ENCODE measurements at places on chromosomes 16 and 17.

DNA sequence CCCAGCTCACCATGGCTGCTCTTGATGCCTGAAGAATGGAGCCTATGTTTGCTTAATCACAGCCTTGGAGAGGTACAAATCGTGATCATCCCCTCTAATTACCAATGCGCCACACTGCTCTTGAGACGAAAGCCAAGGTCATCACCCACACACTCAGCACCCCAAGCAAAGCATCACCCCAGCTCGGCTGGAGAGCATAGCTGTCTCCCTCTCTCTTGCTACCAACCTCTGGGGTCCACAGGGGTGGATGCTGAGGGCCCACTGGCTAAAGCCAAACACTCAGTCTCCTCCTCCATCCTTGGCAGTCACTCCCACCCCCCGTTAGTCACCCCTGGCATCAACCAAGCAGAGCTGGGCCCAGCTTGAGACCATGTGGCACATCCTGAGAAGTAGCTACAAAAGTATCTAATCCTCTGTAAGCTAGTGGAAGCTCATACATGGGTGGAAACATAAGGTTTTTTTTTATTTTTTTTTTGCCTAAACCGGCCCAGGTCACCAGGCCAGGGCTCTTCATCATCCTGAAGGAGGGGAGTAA is 44.8 kb downstream of the PIMREG start:
- ATAC-seq: no peak

- no peak for ATAC-seq
These were observed 6.4 kb upstream of the ODF4 start for GRCh38 chr17:8333281-8333680.

- ATAC-seq: no peak
These were observed 39.0 kb downstream of the SLC6A4 start for GRCh38 chr17:30196504-30196903.

DNA sequence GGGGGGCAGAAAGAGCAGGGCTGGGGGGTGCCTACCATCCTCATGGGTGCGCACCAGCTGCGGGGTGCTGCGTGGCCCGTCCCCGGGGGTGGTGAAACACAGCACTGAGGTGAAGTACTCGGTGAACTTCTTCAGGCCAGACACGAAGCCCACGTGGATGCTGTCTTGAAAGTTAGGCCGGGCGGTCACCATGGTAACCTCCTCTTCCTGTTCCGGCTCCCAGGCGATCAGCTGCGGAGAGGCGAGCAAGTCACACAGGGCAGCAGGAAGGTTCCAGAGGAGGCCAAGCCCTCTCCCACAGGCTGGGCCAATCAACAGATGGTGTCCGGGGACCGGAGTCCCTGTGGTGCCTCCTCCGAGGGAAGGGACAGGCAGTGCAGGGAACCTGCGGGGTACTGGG is 90.1 kb upstream of the CDC42EP4 start:
- peak; percentile 19 for ATAC-seq

GRCh38 chr17:72199256-72199655 is 78.4 kb downstream of the SOX9 start:
- ATAC-seq: no peak

- ATAC-seq: no peak
These were observed 32.8 kb upstream of the ABCC12 start for GRCh38 chr16:48188449-48189102.

GRCh38 chr17:72838068-72838467 is 254.4 kb downstream of the SLC39A11 start:
- ATAC-seq: no peak

DNA sequence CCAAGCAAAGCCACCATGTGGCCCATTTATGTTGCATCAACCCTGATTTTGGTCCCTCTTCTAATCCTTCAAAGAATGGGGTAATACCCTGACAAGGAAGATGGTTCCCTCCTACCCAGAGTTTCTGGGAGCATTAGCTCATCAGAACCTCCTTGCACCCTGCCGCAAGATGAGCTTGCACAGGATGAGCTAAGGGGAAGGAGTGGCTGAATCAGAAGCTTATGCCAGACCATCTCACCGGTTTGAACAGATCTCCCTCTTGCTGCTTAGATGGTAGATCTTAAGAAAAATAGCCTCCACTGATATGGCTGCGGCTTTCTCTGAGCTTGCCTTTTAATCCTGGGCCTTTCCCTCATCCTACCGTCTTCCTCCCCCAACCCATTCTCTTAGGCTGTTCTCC is 175.1 kb downstream of the SOX9 start:
- no peak for ATAC-seq

GRCh38 chr16:77711179-77711578 is 11.1 kb upstream of the NUDT7 start:
- ATAC-seq: no peak

GRCh38 chr16:56824331-56824730 is 40.7 kb upstream of the SLC12A3 start:
- no peak for ATAC-seq

- ATAC-seq: no peak
These were observed 44.3 kb upstream of the PSMD7 start for GRCh38 chr16:74252329-74252728.

- ATAC-seq: peak; percentile 88
These were observed 9.3 kb upstream of the ABCC12 start for GRCh38 chr16:48164907-48165715.

GRCh38 chr17:80474961-80475909 is 1.2 kb downstream of the NPTX1 start:
- peak; percentile 5 for ATAC-seq

DNA sequence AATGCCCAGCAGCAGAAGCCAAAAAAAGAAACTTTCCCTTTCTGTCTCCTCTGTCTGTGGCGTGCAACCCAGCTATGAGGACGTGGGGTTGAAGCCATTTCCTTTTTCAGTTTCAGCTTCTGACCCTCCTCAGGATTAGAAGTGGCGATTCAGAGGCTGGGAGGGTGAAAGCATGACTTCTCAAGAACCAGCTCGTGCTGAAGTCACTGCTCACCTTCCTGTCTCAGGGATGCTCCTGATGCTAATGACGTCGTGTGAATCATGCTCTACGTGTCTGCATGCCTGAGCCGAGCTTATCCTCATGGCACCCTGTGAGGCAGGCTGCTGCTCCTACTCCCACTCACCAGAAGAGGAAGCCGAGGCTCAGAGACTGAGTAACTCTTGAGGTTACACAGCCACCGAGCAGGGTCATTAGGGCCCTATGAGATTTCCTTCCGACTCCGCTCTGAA is 5.7 kb upstream of the LPO start:
- no peak for ATAC-seq

- no peak for ATAC-seq
These were observed 10.5 kb downstream of the EMC8 start for GRCh38 chr16:85788819-85789218.

DNA sequence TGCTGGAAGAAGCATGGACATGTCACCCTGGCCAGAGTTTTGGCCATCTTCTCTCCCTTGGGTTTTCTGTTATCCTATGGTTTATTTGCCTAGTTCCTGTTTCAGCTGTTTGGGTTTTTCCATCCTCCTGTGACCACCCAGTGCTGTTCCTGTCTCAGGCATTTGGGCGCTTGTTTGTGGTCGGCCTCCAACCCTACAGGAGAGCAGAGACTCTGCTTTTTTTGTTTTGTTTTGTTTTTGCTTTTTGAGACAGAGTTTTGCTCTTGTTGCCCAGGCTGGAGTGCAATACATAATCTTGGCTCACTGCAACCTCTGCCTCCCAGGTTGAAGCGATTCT is 3.3 kb upstream of the ZC3H7A start:
- no peak for ATAC-seq

GRCh38 chr17:30506481-30506880 is 29.3 kb downstream of the GOSR1 start:
- no peak for ATAC-seq

DNA sequence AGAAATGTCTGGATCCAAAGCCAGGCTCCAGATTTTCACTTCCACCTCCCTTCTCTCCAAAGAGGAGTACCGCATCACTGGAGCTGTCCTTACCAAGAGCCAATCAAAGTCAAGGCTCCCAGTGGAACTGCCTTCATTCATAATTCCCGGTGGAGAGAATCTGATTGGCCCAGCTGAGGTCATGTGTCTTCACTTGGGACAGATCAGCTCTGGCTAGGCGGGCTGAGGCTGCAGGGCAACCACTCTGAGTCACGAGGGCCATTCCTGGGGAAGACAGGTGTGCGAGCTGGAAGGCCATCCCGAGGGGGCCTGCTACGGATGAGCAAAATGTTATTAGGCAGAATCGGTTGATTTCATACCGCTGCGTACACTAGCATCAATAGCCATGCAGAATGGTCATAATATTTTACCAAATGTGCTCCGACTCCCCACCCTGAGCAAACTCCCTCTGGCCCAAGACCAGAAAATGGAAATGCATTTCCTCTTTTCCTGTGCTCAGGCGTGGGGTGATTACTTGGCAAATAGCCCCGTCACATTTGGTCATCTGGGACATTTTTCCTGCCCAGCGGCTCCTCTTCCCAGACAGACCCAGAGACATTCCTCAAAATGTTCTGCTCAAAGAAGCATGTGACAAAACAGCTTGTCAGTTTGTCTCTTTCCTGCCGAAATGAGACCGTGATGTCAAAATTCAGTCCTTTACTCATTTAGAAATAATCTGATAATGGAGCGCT is 111.1 kb downstream of the AIPL1 start:
- peak; percentile 41 for ATAC-seq

- ATAC-seq: no peak
These were observed 32.4 kb downstream of the LCMT1 start for GRCh38 chr16:25143928-25144327.

GRCh38 chr17:65656390-65657250 is 95.2 kb upstream of the AXIN2 start:
- ATAC-seq: no peak

DNA sequence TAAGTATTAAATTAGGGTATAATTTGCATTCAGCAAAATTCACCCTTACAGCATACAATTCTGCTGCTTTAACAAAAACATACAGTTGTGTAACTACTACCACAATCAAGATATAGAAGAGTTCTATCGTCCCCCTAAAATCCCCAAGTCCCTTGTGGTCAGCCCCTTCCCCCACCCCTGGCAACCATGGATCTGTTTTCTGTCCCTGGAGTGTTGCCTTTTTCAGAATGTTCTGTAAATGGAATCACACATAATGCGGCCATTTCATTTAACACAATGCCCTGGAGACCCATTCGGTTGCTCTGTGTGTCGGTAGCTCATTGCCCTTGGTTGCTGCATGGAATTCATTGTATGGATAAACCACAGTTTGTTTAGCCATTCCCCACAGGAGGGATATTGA is 190.2 kb downstream of the IRX5 start:
- no peak for ATAC-seq

- no peak for ATAC-seq
These were observed 408.1 kb downstream of the XYLT1 start for GRCh38 chr16:17062676-17063075.

- no peak for ATAC-seq
These were observed 3.7 kb upstream of the ERN1 start for GRCh38 chr17:64133546-64134215.

DNA sequence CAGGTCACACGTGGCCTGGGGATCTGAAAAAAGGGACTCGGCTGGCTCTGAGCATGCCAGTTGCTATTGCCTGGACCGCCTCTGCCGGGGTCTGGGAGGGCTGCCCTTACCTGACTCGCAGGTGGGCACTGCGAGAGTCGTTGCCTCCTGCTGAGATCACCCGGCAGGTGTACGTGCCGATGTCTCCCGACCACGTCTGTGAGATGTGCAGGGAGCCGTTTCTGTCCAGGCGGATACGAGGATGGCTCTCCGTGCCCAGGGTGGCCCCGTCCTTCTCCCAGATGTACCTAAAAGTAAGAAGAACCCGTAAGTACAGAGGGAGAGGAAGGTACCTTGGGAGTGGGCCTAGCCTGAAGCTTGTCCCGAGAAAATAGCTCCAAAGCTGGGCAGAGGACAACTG is 112.0 kb upstream of the CDC42EP4 start:
- ATAC-seq: no peak

- no peak for ATAC-seq
These were observed 410.0 kb downstream of the MAF start for GRCh38 chr16:79190542-79190941.

DNA sequence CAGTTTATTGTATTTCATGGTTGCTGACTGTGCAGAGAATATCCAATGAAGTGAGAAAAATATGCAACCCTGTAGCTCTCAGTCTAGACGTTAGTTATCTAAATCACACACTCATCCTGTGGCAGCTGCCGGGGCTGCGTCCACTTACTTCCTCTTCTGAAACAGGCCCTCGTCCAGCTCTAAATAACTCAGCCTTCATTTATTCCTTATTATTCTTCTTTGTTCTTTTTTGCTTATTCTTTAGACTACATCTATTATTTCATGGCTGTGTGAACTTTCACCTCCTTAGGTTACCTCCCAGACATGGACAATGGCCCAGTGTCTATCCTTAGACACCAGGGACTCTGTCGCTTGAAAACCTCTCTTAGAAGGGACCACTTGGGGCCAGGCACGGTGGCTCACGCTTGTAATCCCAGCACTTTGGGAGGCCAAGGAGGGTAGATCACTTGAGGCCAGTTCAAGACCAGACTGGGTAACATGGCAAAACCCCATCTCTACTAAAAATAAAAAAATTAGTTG is 3.4 kb upstream of the THUMPD1 start:
- no peak for ATAC-seq

GRCh38 chr17:9875441-9875840 is 29.6 kb downstream of the RCVRN start:
- peak; percentile 78 for ATAC-seq

DNA sequence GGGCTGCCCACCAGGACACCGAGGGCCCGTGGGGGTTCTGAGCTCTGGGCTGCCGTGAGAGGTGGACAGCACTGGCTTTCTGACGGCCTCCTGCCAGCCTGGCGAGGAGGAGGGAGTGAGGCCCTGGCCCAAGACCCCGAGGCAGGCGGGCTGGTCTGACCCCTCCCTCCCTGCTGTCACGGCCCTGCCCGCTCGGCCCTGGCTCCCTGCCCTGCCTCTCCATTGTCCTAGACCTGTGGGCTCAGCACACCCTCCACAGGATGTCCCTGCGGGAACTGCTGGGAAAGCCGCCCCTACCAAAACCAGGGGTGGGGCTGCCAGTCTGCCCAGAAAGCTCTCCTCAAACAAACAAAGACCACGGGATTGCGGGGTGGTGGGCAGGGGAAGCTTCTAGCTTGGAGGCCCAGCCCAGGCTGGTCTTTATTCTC is 20.7 kb downstream of the SPNS2 start:
- peak; percentile 62 for ATAC-seq

GRCh38 chr17:40348562-40349476 is 15.7 kb downstream of the GJD3 start:
- ATAC-seq: peak; percentile 46

DNA sequence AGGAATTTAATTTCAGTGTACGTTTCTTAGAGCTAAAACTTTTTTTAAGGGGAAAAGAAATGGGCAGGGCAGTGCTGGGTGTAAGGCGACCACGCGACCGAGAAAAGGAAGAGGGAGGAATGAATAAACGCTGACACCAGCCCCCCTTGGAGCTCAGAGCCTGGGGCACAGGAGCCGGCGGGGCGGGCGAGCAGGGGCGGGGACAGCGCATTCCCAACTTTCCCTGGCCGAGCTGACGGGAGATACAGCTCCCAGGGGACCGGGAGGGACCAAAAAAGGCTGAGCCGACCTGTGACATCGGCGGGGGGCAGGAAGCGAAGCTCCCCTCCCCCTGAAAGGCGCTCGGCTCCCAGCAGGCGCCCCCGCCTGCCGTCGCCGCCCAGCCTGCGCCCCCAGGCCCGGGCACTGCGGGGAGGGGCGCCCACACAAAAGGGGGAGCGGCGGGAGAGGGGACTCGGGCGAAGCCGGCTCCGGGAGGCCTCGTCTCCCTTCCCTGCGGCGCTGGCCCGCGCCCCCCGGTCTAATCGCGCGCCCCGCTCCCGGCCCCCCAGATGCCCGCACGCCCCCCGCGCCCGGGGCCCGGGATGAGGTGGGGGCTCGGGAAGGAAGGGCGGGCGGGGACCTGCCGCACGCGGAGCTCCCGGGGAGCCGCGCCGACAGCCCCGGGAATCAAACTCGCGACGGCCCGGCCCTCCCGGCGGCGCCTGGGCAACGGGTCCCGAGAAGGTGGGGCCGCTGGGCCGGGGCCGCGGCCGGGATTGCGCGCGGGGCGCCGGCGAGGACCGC is 622 bp downstream of the CUEDC1 start:
- peak; percentile 78 for ATAC-seq

Measured in gastroesophageal sphincter (tissue), 4 donors.